Sigmoid colon (tissue), 7 donors: ENCODE measurements at places on chromosomes 2 and 18. TPM values are rescaled to one million over a fixed set of nuclear protein-coding genes. Genes with fewer than 3 reads are reported as not detected.

DNA sequence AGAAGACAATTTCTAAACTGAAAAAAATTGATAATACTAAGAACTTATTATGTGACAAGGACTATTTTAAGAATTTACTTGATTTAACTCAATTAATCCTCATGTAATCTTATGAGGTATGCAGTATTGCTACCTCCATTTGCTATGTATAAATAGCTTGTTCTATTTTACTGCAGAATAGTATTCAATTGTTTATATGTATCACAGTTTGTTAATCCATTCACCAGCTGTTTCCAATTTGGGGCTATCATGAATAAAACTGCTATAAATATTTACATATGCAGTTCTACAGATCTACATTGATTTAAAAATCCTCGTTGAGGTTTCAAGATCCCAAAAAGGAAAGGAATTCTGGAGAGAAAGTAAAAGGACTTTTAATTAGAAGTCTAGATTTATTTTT lies 54.8 kb upstream of the DOCK10 start:
- no peak for DNase-seq

- DNase-seq: no peak
These were observed 924.9 kb upstream of the FAM98A start for GRCh38 chr2:34523958-34524514.

DNA sequence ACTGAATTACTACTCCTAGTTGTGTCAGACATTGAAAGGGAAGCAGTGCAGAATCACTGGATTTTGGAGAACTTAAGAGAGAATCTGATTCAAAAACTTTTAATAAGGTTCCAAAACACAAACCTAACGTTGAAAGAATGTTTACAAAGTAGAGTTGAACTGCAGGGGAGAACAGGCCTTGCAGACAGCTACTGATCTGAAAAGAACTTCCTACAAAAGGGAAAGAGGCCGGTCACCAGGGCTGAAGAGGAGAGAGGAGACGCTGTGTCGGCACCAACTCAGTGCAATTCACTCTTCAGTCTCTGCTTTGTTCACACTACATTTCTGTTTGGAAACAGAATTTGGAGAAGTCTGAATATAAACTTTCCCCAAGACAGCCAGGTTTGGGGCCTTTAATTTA lies 124.0 kb downstream of the GAREM1 start:
- no peak for DNase-seq

DNA sequence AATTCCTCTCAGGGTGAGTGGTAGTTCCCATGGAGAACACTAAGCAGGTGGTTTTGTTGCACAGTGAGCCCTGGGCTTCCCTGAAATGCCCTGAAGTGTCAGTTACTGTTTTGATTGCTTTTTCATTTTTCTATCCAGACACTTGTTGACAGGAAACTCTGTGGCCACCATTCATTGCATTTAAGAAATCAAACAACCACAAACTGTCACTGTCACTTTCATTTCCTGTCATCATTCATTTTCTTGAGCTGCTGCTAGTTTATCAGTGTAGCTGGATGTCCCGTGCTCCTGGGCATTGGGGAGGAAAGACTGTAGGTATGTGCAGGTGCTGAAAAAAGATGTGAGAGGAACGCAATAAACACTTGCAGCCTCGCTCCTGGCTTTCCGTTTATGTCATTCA lies 891.6 kb upstream of the ZEB2 start:
- DNase-seq: no peak

DNA sequence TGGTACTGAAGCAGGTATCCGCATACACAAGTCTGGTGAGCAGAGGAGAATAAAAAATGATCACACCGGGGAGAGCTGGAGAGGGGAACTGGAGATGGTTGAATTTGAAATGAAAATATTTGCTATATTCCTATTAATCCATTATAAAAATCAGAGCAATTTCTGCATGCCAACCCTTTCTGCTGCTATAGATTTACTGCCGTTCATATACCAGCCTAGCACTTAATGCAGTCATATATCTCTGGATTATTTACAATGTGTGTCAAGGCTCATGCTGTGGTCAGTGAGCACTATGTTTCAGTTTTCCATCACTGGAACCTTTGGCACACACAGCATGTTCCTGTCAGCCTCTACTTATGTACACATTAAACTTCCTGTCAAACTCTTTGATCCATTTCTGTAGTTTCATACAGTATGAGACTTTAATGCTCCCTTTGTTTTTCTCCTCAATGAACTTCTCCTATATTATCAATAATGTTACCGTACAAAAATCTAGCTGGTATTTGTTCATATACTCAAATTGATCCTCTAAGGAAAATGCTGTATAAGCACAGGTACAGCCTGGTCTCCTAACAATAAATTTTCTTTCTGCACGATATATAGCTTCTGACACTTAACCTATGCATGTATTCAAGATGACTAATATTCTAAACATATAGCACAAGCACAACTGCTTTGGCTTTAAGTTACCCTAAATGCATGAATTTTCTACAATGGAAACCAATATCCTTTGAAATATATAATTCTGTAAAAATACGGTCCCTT lies 36.7 kb downstream of the FANCL start:
- DNase-seq: no peak

- DNase-seq: peak; percentile 50
These were observed 12.0 kb downstream of the ATP6V1B1 start for GRCh38 chr2:70947556-70948184.

Gene ERBB4
- 0.03 TPM for polyA plus RNA-seq

DNA sequence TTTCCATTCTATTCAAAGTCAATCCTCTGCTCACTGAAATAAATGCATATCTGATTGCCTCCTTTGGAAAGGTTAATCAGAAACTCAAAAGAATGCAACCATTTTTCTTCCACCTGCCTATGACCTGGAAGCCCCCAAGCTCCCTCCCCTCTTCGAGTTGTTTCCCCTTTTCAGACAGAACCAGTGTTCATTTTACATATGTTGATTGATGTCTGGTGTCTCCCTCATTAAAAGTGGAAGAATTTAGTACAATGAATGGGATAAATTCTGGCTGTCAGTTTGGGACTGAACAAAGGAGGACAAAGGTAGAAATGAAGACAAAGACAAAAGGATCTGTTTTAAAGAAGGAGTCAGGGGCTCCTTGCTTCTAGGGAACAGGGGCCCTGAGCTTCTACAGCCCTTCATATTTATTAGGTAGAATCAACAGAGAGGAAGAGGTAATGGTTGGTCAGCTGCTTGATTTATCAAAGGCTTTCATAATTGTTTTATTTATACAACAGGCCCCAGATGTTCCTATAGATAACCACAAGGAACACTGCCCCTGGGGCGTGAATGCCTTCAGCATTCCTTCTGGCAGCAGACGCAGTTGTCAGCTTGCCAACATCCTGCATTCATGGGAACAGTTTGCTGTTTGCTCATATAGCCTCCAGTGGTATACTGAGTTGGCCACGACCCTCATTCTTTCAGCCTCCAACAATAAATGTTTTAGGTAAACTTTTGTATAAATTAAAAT lies 949.8 kb upstream of the LRATD1 start:
- no peak for DNase-seq

Gene MFSD2B
- polyA plus RNA-seq: 0.10 TPM

Gene RAX
- polyA plus RNA-seq: not detected

Gene GPBAR1
- 2.5 TPM for polyA plus RNA-seq

Gene MOGAT1
- polyA plus RNA-seq: not detected

- DNase-seq: no peak
These were observed 11.6 kb downstream of the GPD2 start for GRCh38 chr2:156447761-156448160.

- DNase-seq: no peak
These were observed 37.8 kb upstream of the KCNF1 start for GRCh38 chr2:10873790-10874437.

- peak; percentile 51 for DNase-seq
These were observed 66.0 kb upstream of the HDAC4 start for GRCh38 chr2:239466755-239467271.

Gene BMP10
- polyA plus RNA-seq: not detected

DNA sequence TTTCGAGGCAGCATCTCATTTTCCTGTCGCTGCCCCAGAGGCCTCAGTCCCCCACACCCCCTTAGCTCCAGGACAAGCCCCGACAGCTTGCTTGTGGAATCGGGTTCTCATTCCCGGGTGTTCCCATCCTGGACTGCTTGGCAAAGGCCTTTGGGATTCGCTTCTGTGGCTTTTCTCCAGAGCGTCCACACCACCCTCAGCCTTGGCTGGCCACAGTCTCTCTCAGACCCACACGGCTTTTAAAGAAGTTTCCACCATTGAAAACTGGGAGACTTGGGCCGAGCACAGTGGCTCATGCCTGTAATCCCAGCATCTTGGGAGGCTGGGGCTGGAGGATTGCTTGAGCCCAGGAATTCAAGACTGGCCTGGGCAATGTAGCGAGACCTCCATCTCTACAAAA lies 2.7 kb downstream of the ESPNL start:
- DNase-seq: no peak

Gene STRN
- polyA plus RNA-seq: 7.8 TPM

Gene LRRC30
- polyA plus RNA-seq: not detected

Gene SERPINB4
- not detected for polyA plus RNA-seq

Gene MATN3
- polyA plus RNA-seq: not detected

Gene TMBIM1
- polyA plus RNA-seq: 109 TPM

- no peak for DNase-seq
These were observed 184.0 kb downstream of the PDE11A start for GRCh38 chr2:177888581-177888980.

DNA sequence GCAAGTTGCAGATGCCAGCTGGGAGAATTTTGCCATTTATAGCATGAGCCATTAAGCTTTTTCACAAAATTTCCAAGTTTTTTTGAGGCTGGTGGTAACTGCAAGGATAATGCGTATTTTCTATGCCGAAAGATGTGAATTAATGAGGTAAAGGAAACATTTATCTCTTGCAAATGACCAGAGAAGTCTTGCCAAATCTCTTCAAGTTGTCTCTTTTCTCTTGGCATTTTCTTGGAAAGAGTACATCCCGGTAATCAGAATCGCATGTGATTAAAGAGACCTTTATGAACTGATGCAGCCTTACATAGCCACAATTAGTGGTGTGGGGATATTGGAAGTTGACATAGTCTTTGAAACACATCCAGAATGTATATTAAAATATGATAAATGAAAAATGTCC lies 136.5 kb upstream of the MMADHC start:
- DNase-seq: no peak

DNA sequence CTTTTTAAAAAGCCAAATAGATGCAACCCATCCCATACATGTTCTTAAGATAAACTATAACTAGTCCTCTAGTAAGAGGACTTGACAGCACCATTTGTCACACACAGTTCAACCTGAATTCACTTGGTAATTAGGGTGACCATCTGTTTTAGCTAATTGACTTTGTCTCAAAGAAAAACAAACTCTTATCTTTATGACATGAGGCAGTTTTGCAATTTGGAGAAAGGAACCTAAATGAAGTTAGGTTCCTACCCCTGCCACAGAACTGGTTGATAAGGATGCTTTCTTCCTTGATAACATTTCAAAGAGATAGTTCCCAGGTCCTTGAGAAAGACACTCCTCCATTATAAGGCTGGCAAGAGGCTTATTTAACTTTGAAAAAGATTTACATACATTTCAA lies 57.4 kb upstream of the LRRTM1 start:
- no peak for DNase-seq

Gene SIX3
- not detected for polyA plus RNA-seq

- no peak for DNase-seq
These were observed 226.1 kb downstream of the ANKRD30B start for GRCh38 chr18:14974088-14974487.

DNA sequence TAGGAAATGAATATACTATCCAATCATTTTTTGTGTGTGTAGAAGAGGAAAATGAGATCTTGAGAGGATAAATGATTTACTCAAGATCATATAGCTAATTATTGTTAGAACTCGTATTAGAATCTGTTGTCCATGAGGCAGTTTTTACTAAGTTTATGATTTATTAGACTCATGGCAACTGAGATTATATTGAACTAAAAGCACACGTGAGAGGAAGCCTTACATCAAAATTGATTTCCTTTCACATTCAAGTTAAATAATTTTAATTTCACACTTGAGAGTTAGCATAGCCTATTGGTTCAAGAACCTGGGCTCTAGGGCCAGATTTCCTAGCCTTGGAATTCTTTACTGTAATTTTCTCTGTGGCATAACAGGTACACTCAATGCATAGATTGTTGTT lies 552.3 kb downstream of the ERBB4 start:
- DNase-seq: no peak

- no peak for DNase-seq
These were observed 52.9 kb downstream of the SCG2 start for GRCh38 chr2:223549215-223549614.

GRCh38 chr2:224638301-224638823 lies 53.2 kb upstream of the CUL3 start:
- DNase-seq: no peak

Gene HOXD8
- polyA plus RNA-seq: 2.5 TPM

Gene NOP58
- 15.6 TPM for polyA plus RNA-seq

- no peak for DNase-seq
These were observed 108.4 kb upstream of the SH3BP4 start for GRCh38 chr2:234843411-234843810.

- no peak for DNase-seq
These were observed 99.4 kb upstream of the SCN7A start for GRCh38 chr2:166593403-166593802.

GRCh38 chr2:86226070-86226469 lies 26.8 kb downstream of the MRPL35 start:
- no peak for DNase-seq

DNA sequence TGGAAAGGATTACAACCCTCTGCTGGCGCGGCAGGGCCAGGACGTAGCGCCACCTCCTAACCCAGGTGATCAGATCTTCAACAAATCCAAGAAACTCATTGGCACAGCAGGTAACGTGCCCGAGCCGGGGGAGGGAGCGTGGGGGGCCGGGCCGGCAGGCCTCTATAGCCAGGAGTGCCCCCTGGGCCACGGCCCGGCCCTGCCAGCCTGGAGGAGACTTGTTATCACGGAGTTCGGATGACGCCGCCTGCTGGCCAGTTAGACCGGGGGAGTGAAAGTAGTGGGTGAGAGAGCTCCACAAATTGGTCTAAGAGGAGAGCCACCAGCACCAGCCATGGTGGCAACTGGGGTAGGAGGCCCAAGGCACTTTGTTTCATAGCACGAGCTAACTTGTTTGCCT lies 8.6 kb upstream of the TMEM214 start:
- no peak for DNase-seq

DNA sequence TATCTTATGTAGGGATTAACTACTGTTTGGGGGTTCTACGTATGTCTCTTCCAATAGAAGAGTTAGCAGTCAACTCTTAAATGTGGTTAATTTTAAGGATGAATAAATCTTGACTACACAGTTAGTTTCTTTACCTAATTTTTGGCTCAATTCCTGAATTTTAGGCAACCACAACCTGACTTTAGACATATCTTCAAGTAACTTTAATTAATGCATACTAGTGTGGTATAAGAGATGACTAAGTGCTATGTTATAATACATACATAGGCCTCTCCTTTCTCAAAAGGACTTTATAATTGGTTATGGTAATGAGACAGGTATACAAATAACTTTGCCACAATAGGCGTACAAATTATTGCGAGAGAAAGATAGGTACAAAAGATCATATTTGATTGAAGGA lies 312.0 kb downstream of the IRS1 start:
- DNase-seq: no peak

GRCh38 chr2:234500394-234501006 lies 3.6 kb upstream of the ARL4C start:
- DNase-seq: no peak

Gene AGPS
- polyA plus RNA-seq: 17.3 TPM

Gene TXNDC2
- not detected for polyA plus RNA-seq

GRCh38 chr18:22932885-22933205 lies 283 bp upstream of the RBBP8 start:
- DNase-seq: no peak
